Kidney capillary endothelial cell (primary cell): ENCODE measurements at places on chromosomes 12 and 14.

DNA sequence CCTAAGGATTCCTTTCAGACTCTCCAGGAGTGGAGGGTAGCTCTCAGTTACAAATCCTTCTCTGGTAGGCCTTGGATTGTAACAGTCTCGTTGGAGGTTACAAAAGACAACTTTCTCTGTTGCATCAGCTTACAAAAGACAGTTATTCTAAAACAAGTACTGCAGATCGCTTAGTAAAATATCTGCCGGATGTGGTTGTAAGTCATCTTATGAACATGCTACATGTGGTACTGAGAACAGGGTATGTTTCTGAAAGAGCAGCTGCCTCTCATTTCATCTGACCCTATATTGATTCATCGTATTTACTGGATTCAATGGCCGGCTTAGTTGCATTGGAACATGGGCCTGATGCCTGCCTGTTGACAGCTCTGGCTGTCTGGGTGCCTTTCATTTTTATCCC is 157.4 kb downstream of the PTCSC3 start:
- no peak for DNase-seq

GRCh38 chr12:10554228-10554755 is 48.6 kb downstream of the EIF2S3B start:
- DNase-seq, result no peak

DNA sequence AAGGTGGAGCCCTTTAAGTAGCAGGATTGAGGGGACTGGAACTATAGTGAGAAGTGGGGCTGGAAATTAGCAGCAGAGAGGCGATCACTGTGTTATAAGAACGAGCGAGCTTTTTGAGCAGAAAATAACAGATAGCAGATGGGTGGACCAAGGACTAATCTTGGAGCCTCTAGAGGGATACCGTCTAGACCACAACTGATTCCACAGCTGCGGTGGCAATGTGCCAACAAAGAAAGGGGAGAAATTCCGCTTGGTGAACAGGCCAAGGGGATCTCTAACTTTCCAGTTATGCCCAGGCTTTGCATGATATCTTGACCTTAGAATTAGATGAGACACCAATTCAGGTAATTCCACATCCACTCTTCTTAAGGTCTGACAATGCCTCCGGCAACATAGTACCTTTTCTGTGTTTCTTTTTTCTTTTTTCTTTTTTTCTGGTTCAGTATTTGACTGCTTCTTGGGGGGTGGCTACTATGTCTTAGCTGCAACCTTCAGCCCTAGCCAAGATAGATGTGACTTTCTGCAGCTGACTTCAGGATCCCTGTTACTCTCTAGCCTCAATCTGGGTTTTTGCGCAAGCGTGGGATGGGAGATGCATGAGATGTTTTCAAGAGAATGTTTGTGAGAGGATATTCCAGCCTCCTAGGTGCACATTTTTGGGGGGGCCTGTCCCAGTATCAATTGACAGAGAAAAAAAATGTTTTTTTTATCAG is 143.4 kb upstream of the CPSF6 start:
- DNase-seq, result peak; percentile 12

GRCh38 chr12:113244478-113244958 is 23.3 kb downstream of the TPCN1 start:
- no peak for DNase-seq

GRCh38 chr14:54420478-54421142 is 20.6 kb downstream of the CNIH1 start:
- peak; percentile 42 for DNase-seq

GRCh38 chr12:107491856-107492255 is 193.7 kb upstream of the PWP1 start:
- DNase-seq, result peak; percentile 9

GRCh38 chr12:83796531-83796930 is 1109.8 kb downstream of the TMTC2 start:
- DNase-seq, result no peak

DNA sequence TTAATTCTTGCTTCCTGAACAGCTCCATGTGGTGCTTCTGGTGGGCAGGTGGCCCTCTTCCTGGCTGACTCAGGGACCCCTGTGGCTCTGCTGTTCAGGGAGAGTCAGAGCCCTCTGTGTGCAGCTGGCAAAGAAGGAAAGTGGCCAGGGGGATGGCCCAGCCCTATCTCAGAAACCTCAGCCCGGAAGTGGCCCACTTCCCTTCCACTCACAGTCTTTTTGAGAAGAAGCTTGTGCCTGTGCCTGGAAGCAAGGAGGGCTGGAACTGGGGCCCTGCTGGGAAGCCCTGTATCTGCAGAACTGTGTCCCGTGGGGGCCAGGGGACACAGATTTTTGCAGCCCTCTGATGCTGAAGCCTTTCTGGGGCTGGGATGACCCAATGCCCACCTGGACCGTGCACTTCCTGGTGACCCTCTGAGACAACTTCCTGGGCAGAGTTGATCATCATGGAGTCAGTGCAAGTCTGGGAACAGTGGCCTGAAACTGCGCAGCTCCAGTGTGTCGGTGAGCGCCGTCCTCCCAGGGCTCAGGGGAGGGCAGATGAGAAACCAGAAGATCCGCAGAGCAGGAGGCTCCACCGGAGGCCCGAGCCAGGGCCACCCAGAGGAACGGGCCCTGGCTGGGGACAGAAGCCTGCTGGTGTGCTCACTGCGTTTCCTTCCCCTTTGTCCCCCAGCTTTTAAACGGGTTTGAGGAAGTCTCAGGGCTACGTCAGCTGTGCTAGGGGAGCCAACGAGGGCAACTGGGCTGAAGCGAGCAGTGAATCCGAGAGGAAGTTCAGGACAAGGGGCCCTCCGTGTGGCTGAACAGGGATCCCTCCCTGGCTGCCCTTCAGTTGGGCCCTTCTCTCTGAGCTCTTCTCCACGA is 217.4 kb upstream of the RTL1 start:
- peak; percentile 19 for DNase-seq

DNA sequence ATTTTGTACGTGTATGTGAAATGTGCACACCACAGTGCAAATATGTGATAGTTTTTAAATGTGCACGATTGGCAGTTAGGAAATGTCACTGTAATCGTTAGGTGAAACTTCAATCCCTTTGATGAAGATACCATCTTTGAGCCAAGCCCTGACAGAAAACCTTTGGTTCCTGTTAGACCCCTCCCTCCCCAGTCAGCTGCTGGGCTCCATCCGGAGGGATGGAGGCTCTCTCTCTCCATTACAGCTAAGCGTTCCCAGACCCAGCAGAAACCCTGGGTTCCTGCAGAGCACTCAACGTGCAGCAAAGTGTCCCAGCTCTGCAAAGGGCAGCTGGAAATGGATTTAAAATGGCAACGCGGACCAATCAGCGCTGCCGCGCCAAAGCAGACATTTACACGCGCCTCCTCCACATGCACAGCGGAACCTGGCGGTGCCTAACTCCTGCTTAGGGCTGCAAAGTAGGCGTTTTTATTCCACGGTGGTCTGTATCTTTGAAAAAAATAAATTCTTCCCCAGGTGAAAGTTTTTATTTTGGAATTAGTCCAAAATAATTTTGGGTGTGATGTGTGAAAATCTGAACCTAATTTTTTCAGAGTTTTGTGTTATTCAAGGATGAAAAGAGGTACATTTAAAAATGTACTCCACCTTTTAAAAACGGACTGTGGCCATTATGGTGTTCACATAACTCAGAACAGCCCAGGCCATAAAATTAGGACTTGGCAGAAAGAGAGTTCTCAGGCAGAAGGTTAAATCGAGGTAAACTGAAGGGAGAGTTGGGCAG is 1.4 kb upstream of the HMGA2 start:
- DNase-seq, result peak; percentile 50

DNA sequence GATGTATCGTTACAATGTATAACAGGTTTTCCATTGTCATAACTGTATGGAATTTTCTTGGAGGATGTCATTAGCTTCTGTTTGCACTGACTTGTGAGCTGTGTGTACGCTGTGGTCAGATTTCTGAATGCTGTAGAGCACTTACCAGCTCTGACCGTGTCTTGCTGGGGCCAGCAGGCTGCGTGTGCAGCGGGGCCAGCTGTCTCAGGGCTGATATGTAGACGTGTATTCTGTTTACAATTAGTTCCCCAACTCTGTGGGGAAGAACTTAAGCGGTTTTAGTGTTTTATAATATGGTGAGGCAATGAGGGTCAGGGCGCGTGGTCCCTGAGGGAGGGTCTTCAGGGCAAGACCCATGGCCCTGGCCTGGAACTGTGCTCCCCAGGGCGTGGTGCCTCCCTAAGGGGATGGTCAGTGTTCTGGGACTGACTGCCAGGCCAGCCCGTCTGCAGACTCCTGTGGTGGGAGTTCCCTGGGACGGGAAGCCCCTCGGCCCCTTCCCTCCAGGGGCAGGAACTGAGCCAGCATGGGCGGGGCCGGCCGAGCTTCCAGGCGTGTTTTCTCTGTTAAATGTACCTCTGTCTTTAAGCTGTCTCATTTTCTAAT is 18.7 kb downstream of the XRCC3 start:
- no peak for DNase-seq

GRCh38 chr14:53450871-53451270 is 297.7 kb upstream of the DDHD1 start:
- no peak for DNase-seq

GRCh38 chr14:106831322-106831720 is 1304.9 kb downstream of the TMEM121 start:
- no peak for DNase-seq

DNA sequence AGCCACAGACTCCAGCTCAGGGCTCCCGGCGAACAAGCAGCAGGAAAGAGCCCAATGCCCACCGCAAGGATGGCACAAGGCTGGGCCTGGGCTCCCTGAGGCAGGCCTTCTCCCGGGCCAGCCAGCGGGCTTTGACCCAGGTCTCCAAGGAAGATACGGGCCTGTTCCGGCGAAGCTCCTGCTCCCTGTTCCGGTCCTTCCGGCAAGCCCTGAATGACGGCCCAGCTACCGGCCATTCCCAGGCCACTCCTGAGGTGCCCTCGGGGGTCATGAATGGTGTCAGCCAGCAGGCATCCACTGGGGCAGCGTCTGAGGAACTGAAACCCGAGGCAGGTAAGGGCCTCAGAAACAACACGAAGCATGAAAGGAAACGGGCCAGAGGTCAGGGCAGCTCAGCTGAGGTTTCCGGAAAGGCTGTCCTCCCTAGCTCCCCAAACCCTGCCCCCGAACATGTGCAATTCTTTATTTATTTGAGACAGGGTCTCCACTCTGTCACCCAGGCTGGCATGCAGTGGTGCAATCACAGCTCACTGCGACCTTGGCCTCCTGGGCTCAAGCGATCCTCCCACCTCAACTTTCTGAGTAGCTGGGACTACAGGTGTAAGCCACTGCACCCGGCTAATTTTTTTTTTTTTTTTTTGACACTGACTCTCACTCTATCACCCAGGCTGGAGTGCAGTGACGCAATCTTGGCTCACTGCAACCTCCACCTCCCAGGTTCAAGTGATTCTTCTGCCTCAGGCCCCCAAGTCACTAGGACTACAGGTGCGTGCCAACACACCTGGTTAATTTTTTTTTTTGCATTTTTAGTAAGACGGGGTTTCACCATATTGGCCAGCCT is 6.0 kb downstream of the EXOC3L4 start:
- no peak for DNase-seq

DNA sequence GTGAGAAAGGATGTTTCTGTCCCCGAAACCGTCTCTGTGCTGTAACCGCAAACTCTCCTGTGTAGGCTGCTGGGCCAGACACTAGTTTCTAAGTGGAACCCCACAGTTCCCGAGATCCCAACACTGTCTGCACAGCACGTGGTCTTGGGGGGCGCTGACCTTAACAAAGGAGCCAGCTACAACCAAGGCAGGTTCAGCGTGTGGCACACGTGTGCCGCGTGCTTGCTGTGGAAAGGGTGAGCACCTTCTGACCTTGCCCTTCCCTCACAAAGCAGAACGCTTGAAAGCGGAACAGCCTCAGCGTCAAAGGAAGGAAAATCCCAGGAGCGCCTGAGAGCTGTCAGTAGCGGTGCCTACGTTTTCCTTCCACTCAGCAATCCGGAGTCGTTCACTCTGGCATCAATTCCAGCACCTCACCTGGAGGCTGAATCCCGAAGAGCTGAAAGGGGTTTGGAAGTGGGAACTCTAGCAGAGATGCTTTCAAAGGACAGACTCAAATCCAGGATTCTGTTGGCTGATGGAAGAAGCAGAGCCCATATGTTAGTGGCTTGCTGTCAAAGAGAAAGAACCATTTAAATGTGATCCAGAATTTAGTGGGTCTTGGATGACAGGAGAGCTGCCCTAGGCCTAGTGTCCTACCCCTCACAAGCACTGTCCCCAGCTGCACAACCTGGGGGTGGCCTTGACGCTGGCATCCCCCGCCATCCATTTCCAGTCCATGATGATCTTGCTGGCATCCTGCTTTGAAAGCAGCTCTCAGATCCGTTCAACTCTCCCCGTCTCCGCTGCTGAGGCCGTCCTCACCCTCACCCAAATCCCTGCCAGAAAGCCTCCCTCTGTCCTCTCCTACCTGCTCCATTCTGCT is 27.1 kb downstream of the CCDC92 start:
- DNase-seq, result no peak

- no peak for DNase-seq
These were observed 219.2 kb downstream of the PDZRN4 start for GRCh38 chr12:41407232-41407799.

GRCh38 chr12:28051516-28052354 is 79.2 kb upstream of the PTHLH start:
- no peak for DNase-seq

DNA sequence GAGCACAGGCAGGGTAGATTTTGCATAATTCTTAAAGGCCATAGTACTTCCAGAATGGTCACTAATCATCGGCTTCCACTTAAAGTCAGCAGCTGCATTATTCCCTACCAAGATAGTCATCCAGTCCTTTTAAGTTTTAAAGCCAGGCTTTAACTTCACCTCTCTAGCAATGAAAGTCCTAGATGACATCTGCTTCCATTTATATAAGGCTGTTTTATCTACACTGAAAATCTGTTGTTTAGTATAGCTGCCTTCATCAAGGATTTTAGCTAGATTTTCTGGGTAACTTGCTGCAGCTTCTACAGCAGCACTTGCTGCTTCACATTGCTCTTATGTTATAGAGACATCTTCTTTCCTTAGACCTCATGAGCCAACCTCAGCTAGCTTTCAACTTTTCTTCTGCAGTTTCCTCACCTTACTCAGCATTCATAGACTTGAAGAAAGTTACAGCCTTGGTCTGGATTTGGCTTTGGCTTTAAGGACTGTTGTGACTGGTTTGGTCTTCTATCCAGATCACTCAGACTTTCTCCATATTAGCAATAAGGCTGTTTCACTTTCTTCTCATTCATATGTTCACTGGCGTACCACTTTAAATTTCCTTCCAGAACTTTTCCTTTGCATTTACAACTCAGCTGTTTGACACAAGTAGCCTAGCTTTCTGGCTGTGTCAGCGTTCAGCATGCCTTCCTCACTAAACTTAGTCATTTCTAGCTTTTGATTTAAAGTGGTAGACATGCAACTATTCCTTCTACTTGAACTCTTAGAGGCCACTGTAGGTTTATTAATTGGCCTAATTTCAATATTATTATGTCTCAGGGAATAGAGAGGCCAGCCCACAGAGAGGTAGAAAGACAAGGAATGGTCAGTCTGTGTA is 209.9 kb upstream of the GARIN2 start:
- DNase-seq, result no peak

- DNase-seq, result no peak
These were observed 5.8 kb downstream of the NID2 start for GRCh38 chr14:52063052-52063462.

DNA sequence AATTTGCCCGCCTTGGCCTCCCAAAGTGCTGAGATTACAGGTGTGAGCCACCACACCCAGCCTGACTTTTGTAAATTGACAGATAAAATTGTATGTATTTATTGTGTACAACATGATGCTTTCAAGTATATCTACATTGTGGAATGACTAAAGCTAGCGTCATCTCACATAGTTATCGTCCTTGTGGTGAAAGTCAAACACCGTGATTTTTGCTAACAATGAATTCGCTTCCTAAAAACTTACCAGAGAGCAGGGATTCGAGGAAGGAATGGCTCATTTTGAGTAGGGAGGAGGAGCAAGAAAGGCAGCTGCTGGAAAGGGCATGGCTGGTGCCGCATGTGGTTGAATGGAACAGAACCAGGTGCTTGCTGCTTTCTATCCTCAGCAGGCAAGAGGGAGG is 85.4 kb downstream of the LGMN start:
- no peak for DNase-seq
